ENCODE measurements at places on chromosomes 11 and 22.
A peak's percentile ranks its signal among the peaks of the same experiment; 100 is the strongest.

GRCh38 chr22:28855355-28856094 lies 27.8 kb upstream of the ZNRF3 start:
- no peak for DNase-seq

DNA sequence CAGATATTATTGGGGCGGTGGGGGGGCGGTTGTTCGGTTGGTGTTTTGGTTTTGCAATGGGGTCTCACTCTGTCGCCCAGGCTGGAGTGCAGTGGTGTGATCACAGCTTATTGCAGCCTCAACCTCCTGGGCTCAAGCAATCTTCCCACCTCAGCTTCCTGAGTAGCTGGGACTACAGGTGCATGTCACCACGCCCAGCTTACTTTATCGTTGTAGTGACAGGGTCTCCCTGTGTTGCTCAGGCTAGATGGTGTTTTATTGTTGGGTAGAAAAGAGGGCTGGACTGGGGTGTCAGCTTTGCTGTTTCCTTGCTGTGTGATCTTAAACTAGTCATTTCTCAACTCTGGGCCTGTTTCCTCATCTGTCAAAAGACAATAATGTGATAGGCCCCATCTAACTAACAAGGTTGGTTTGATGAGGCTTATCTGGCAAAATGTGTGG lies 17.5 kb upstream of the MYH9 start:
- no peak for DNase-seq

- DNase-seq = no peak
Observed at GRCh38 chr22:39283322-39284141, 35.9 kb downstream of the RPL3 start.

DNA sequence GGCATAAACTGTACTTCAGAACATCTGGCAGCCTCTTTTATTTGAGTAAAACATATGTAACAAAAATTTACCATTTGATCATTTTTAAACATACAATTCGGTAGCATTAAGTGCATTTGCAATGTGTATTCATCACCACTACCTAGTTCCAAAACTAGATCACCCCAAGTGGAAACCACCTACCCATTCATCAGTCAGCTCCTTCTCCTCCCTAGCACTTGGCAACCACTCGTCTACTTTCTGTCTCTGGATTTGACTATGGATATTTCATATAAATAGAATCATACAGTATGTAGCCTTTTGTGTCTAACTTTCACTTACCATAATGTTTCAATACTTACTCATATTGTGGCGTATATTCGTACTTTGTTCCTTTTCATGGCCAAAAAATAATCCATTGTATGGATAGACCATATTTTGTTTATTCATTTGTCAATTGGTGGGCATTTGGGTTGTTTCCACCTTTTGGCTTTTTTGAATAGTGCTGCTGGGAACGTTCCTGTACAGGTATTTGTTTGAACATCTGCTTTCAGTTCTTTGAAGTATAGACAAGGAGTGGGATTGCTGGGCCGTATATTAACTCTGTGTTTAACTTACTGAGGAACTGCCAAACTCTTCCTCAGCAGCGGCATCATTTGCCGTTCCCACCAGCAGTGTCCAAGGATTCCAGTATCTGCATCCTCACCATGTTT lies 27.2 kb upstream of the ADORA2A start:
- no peak for DNase-seq

GRCh38 chr11:63945477-63946163 lies 6.8 kb downstream of the NAA40 start:
- no peak for DNase-seq

- DNase-seq = no peak
Observed at GRCh38 chr11:132883241-132883640, 649.1 kb downstream of the OPCML start.

GRCh38 chr22:16955678-16956210 lies 52.3 kb downstream of the GAB4 start:
- DNase-seq = peak; percentile 90

- no peak for DNase-seq
Observed at GRCh38 chr22:27435844-27436576, 365.5 kb downstream of the MN1 start.

DNA sequence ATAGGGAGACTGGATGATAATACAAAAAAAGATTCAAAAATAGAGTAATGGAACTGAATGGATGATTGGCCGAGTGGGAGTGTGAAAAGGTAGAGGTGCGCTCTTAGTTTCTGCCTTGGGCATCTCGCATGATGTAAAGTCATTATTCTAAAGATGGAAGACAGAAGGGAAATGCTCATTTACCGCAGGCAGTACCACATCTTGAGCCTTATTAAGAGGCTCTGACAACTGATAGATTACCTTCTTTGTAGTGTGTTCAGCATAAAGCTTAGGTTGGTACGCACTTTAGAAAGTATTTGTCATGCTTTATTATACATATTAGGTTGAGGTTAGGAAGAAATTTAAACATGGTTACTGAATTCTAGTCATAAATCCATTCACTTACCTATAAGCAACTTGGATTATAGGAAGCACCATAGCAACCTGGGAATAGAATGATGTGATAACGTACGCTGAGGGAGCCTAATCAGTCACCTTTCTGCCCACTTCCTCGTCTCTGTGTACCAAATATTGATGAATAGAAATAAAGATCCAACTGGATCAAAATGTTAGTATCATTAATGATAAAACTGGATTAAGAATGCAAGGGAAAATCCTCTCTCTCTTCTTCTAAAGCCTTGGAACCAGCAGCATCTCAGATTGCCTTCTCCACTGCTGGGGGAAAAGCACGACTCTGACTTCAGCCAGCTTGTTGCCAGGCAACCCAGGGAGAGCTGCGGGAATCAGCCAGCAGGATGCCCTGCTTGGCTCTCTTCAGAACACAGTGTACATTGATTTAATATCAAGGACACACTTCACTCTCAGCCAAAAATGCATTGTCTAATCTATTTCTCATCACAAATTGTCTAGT lies 29.0 kb upstream of the VWA5A start:
- DNase-seq = no peak

GRCh38 chr11:68260484-68260883 lies 11.3 kb downstream of the C11orf24 start:
- no peak for DNase-seq

DNA sequence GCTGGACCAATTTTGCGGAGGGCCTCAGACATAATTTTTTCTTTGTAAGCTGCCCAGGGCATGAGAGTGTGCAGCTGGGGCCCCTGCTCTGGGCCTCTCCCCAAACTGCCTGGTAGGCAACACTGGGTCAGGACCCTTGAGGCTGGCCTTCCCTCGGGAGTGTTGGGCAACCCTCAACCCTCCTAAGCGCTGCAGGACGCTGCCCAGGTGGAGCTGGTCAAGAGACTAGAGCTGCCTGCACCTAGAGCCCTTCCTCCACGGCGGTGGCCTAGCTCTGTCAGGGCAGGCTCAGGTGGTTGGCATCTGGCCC lies 505 bp upstream of the TMEM132A start:
- no peak for DNase-seq

- DNase-seq = no peak
Observed at GRCh38 chr11:114440121-114440860, 1.0 kb downstream of the REXO2 start.

DNA sequence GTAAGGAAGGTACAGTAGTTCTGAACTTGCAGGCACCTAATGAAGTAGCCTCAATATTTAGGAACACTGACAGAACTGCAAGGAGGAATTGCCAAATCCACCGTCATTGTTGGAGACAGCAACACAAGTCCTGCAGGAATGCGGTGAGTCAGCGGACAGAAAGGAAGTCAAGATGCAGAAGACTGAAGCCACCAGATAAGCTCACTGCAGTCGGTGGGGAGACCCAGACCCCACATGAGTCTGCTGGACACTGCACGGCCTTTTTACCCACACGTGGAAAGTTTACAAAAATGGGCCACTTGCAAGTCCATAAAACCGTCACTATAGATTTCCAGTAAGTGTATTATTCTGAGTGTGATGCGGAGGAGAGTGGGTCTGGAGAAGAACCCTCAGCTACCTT lies 1471.6 kb downstream of the TBC1D22A start:
- no peak for DNase-seq

All from esophagus muscularis mucosa (tissue), 4 donors.